ENCODE measurements at places on chromosomes 1 and 21. TPM values are rescaled to one million over a fixed set of nuclear protein-coding genes. Genes with fewer than 3 reads are reported as not detected.
A peak's percentile ranks its signal among the peaks of the same experiment; 100 is the strongest.

Gene ECM1
- total RNA-seq, result 6.5 TPM

Gene IVL
- total RNA-seq, result not detected

Gene GSTM3
- total RNA-seq, result 213 TPM

Gene TNFRSF14
- 301 TPM for total RNA-seq

DNA sequence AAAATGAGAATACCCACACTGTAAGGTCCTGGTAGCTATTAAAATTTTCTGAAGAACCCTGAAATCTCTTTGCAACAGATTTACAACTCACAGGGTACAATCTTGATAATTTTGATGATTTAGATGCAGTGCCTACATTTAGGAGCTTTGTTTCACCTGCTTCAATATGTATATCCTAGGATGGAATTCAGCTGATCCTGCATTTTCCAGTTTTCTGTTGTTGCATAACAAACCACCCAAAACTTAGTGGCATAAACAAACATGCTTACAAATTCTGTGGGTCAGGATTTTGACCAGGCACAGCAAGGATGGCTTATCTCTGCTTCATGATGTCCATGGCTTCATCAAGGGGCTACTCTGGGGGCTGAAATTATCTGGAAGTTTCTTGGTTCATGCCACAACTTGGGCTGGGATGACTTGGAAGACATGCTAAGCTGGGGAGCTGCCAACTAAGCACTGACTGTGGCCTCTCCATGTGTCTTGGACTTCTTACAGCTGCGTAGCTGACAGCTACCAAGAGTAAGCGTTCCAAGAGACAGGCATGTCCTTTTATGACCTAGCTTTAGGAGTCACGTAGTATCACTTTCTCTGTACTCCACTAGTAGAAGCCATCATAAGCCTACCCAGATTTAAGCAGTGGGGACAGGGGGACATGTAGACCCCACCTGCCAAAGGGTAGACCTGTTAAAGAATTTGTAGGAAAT is 108.5 kb downstream of the CACHD1 start:
- H3K36me3 ChIP-seq, result no peaks in the 10 kb centered on the region
- no peak overlapping the region for H3K4me3 ChIP-seq
- no peak for DNase-seq
- no peaks in the 10 kb centered on the region for H3K27me3 ChIP-seq
- peaks cover 8% of the 10 kb centered on the region for H3K4me1 ChIP-seq

GRCh38 chr21:34061983-34062382 is 11.4 kb upstream of the MRPS6 start:
- no peak for DNase-seq
- no peak overlapping the region for H3K27ac ChIP-seq
- H3K27me3 ChIP-seq, result no peaks in the 10 kb centered on the region
- H3K36me3 ChIP-seq, result no peaks in the 10 kb centered on the region
- H3K4me1 ChIP-seq, result no peaks in the 10 kb centered on the region

DNA sequence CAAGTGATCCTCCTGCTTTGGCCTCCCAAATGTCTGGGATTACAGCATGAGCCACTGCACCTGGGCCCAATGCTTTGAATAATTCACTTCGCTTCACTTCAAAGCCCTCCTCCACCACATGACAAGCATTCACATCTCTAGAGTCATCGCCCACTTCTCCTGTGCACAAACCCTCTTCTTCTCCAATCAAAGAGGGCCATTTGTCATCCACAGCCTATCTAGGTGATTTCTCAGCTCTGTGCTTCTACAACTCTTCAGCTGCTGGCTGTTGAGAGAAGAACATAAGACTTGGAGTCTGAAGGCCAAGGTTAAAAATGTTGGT is 20.1 kb upstream of the PSMB2 start:
- H3K4me3 ChIP-seq, result no peak overlapping the region
- H3K36me3 ChIP-seq, result no peaks in the 10 kb centered on the region

GRCh38 chr1:224245188-224245587 is 62.1 kb downstream of the DEGS1 start:
- peaks cover 4% of the 10 kb centered on the region for H3K4me1 ChIP-seq
- H3K27ac ChIP-seq, result peak overlapping the region; percentile 47
- peaks cover 54% of the 10 kb centered on the region for H3K36me3 ChIP-seq
- H3K4me3 ChIP-seq, result no peak overlapping the region
- H3K27me3 ChIP-seq, result no peaks in the 10 kb centered on the region
- DNase-seq, result peak; percentile 75

- peaks cover 9% of the 10 kb centered on the region for H3K4me1 ChIP-seq
- no peak overlapping the region for H3K27ac ChIP-seq
- no peak overlapping the region for H3K4me3 ChIP-seq
These were observed 39.3 kb downstream of the HMGB4 start for GRCh38 chr1:33903210-33903589.

DNA sequence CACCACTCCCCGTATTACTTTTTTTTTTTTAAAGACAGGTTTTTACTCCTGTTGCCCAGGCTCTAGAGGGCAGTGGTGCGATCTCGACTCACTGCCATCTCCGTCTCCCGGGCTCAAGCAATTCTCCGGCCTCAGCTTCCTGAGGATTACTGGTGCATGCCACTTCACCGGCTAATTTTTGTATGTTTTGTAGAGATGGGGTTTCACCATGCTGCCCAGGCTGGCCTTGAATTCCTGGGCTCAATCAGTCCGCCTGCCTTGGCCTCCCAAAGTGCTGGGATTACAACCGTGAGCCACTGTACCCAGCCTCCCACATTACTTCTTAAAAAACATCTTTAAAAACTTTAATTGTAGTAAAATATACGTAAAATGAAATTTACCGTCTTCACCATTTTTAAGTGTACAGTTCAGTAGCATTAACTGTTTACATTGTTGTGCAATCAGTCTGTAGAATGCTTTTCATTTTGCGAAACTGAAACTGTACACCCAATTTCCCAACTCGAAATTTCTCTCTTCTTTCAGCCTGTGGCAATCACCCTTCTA is 77.0 kb downstream of the ZMYM4 start:
- peak overlapping the region; percentile 48 for H3K27ac ChIP-seq
- H3K36me3 ChIP-seq, result no peaks in the 10 kb centered on the region
- no peaks in the 10 kb centered on the region for H3K27me3 ChIP-seq
- DNase-seq, result no peak
- no peak overlapping the region for H3K4me3 ChIP-seq
- no peaks in the 10 kb centered on the region for H3K4me1 ChIP-seq
